CD4-positive, alpha-beta T cell treated with Interleukin-17A for 1 hour (primary cell): ENCODE measurements at places on chromosomes 13 and 19.

DNA sequence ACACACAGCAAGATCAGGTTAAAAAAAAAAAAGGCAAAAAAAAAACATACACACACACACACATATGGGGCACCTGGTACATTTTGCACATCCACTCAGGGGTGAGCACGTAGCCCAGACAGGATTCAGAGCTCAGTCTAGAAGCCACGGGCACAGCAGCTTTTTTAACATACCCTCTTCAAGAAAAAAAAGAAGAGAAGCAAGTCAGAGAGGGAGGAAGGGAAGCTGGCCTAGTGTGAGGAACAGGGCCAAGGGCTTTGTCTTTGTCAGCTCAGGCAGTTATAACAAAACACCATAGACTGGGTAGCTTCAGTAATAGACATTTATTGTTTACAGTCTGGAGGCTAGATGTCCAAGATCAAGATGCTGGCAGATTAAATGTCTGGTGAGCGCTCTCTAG lies 2.3 kb upstream of the TPM4 start:
- peak; percentile 51 for DNase-seq

- no peak for DNase-seq
These were observed 560.2 kb downstream of the DACH1 start for GRCh38 chr13:71306821-71307220.

DNA sequence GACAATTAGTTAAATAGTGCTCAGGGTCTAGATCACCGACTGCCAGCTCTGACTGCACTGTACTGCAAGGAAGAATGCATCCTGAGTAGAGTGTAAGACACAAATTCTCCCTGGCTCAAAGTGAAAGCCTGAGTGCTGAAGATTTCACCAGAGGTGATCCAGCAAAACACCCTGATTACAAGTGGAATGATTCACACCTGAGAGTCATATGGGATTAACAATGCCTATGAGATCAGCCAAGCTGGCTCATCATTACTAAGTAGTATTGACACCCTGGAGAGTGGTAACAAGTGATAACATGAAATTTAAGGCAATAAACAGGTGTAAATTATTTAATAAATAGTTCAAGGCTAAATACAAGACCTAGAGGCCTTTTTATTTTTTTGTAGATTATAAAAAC lies 403.8 kb upstream of the PRR20A start:
- no peak for DNase-seq

DNA sequence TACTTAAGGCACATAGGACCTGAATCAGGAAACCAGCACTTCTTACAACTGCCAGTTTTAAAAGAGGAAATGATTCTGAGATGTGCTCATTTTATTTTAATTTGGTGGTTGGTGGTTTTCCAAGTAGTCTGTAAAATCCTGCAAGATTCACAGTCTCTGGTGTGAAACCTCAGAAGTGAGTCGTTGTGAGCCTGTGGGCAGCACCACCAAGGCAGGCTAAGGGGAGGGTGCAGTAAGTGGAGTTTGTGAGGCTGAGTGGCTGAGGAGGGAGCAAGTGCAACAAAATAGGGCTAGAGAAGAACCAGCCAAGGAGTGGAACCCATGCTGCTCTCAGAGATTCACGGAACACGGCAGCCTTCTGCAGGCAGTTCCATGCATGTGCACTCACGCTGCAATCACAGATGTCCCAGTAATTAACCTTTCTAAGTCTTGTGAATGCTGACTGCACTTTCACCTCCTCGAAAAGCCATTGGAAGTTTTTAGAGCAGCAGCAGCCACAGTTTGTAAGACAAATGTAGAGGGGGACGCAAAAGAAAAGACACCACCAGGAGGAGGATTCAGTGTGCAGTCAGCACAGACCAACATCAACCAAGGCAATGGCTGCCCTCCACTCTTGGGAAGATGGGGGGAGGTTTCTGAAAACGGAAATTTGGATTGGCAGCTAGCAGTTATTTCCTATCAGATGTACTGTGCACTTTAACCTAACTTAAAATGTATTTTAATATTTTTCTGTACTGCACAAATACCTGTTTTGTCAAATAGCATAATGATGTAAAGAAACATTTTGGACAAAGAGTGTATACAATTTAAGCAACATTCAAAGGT lies 44.9 kb downstream of the ESD start:
- peak; percentile 73 for DNase-seq
